OCI-LY7 (cell line): ENCODE measurements at places on chromosomes 1 and 21. TPM values are rescaled to one million over a fixed set of nuclear protein-coding genes. Genes with fewer than 3 reads are reported as not detected.

- no peak for DNase-seq
Observed at GRCh38 chr21:15088488-15088887, 23.7 kb upstream of the NRIP1 start.

GRCh38 chr1:112546076-112546475, 37.3 kb downstream of the WNT2B start:
- no peak for DNase-seq

GRCh38 chr1:227893949-227894721, 53.6 kb downstream of the WNT9A start:
- DNase-seq: no peak

- DNase-seq: no peak
Observed at GRCh38 chr1:243595527-243596210, 254.4 kb downstream of the AKT3 start.

DNA sequence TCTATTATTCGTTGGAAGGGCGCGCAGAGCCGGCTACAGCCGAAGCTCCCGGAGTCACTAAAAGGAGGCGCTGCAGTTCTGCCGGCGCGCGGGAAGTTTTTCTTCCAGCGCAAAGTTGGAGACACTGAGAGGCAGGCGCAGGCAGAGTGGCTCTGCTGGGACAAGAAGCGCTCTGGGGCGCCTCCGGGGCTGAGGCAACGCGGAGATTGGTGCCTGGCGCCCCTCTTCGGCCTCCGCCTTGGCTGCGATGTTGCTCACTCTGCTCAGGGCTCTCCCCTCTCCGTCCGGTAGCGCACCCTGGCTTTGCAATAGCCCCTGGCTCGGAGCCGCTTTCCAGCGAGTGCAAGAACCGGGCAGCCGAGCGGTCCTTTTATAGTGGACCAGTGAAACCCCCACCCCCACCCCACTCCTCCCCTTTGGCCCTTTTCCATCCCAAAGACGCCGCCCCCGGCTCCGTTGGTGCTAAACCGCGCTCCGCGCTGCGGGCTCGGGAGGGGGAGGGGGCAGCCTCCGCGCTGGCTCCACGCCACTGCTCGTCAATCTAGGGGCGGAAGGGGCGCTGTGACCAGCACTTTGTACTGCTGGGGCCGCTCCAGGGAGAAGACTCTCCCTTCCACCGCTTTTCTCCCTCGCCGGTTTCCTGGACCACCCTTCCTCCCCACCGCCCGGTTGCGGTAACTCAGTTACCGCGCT, at the start of gene ADAMTS1:
TSS of gene ADAMTS1 (minus strand) at position 344 of the 693 bp plus-strand sequence. CDS start 455 bp downstream, outside the sequence.
- DNase-seq: no peak

- DNase-seq: peak; percentile 88
Observed at GRCh38 chr21:17388226-17388625, 124.6 kb upstream of the CXADR start.

DNA sequence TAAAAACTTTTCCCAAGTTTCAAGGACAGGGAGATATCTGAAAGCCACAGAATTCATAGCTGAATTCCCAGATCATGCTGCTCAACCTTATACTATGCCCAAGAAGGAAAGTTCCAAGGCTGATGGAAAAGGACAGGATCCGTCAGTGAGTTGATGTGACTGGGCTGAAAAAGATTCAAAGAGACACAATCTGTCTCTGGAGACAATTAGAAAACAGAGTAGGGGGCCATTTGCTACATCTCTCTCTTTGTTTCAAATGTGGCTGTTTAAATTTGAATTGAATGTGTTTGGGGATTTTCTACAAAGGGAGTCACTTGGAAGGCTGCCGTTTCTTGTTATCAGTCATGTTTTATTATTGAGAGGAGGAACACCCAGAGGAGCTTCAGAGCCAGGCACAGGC, 292.6 kb downstream of the NUF2 start:
- DNase-seq: no peak

DNA sequence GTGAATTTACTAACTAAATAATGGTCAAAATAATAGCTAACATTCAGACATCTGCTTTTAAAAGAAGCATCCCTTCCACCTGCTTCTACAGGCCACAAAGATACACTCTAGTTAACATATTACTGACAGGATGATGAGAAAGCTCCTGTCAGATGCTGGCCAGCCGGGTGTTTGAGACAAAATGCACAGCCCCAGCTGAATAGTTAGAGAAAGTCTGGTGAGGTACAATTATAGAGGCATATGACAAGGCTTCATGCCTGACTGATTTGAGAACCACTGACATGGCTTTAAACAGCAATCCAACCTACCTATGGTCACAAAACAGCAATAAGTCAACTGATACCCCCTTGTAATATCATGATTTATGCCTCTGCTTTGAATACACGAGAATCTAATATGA, 137.0 kb downstream of the DENND1B start:
- DNase-seq: peak; percentile 88

DNA sequence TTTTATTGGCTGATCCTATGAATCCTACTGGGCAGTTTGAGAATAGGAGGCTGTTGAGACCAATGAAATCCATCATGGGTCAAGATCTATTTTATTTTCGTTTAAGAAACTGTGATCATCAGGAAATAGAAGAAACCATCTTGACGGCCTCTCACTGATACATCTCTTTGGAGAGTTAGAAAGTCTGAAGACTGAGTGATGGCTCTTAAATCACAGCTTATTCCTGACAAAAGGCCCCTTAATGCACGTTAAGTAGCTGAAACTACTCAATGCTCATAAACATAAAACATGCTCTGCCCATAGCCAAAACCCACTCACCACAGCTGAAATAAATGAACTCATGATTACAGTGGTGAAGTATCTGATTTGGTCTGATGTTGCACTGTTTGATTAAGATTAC, 784.5 kb upstream of the NEGR1 start:
- no peak for DNase-seq

DNA sequence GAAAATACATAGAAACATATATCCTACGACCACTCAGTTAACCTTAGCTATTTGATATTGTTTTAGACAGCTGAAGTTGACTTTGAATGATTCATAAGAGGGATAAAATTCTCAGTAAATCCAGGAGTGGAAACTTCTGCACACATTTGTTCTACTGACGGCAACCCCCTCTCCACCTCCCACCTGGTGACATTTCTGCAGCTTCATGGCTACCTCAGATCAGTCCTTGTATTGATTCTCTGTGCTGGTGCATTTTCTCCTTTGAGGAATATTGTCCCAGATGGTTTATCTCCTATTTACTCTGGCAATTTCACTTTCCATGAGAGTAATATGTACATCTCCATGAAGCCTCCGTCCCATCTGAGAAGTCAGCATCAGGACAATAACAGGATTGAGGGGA, 57.7 kb upstream of the COA6 start:
- no peak for DNase-seq

DNA sequence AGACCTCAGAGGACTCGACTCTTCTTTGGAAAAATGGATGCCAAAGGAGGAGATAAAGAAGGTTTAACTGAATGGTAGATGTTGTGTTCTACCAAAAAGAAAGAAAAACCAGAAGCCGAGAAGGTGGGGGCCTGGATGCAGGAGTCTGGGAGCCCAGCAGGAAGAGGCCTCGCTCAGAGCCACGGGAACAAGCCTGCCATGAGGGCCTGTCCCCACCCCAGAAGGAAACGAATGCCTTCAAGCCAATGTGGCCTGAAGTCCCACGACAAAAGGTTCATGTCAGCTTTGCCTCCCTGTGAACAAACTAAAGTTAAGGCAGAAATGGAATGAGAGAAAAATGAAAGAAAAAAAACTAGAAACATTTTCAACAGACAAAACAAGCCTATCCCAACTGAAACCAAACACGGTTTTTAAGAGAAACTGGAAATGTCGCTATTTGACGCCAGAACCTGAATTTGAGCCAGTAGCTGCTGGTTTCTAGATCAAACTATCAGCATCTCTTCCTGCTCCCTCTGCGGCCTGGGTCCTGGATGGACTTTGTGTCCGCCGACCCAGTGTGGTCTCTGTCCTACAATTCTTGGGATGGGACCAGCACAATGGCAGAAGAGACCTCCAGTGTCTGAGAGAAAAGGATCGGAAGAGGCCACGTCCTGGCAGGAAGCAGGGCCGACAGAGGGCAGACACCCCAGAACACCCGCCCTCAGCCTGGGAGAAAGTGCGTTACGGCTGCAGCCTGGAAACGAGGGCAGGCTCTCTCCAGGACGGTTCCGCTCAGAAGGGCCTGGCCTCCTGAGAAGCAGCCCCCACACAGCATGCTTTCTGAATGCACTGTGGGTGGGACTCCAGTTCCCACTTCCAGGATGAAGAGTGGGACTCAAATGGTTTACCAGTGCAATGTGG, 35.2 kb downstream of the SLC45A1 start:
- no peak for DNase-seq

DNA sequence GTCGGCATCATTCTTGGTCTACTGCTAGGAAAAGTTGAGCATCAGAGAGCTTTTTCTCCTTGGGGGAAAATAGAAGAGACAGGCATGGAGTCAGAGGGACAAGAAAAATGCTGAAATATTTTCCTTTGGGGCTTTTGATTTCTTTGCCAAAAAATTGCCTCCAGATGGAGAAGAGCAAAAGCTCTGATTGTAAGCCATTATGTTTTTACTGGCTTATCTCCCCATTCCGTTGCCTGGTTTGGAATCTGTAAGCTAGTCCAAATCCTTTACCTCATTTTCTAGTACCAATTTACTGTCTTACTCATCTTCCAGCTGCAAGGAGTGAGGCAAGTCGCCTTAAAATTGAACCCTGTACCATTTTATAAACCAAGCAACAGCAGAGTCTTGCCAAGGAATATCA, 23.3 kb upstream of the NBL1 start:
- DNase-seq: no peak

Gene NPR1
- not detected in 2 replicates for total RNA-seq

Gene MLLT11
- 4.7 and 4.8 TPM in 2 replicates for total RNA-seq

Gene DENND2D
- total RNA-seq: 9.8 and 13.5 TPM in 2 replicates

Gene A3GALT2
- total RNA-seq: not detected in 2 replicates

Gene AADACL3
- not detected in 2 replicates for total RNA-seq
